ENCODE measurements at places on chromosomes 16 and 17.

DNA sequence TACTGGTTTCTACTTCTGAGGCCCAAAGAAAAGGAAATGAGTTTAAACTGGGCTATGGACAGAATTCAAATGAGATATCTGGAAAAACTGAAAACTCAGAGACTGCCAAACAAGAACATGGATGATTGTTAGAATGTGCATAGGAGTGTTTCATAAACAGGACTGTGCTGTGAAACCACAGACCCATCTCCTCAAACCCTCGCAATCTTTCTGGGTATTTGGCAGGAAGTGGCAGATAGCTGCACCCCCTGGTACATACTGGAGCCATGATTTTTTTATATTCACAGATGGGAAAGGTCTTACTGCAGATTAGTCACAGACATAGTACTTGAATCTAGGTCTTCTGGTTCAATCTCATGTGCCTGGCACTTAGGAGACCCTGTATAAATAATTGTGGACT lies 145.0 kb downstream of the CCDC182 start:
- DNase-seq: peak; percentile 61

DNA sequence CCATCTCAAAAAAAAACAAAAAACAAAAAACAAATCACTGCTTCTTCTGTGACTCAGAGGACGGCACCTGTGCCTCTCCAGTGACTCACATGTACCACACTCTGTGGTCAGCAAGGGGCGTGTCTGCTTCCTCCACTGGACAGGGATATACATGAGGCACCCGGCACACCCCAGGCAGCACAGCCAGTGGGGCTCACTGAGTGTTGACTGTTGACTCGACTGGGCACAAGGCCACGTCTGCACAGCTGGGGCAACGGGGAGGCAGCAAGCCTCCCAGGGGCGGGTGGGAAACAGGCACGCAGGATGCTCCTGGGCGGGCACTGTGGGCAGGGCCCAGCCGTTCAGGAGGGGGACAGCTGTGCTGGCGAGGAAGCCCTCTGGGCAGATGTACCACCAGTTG lies 64.1 kb downstream of the TIMM22 start:
- DNase-seq: peak; percentile 50

DNA sequence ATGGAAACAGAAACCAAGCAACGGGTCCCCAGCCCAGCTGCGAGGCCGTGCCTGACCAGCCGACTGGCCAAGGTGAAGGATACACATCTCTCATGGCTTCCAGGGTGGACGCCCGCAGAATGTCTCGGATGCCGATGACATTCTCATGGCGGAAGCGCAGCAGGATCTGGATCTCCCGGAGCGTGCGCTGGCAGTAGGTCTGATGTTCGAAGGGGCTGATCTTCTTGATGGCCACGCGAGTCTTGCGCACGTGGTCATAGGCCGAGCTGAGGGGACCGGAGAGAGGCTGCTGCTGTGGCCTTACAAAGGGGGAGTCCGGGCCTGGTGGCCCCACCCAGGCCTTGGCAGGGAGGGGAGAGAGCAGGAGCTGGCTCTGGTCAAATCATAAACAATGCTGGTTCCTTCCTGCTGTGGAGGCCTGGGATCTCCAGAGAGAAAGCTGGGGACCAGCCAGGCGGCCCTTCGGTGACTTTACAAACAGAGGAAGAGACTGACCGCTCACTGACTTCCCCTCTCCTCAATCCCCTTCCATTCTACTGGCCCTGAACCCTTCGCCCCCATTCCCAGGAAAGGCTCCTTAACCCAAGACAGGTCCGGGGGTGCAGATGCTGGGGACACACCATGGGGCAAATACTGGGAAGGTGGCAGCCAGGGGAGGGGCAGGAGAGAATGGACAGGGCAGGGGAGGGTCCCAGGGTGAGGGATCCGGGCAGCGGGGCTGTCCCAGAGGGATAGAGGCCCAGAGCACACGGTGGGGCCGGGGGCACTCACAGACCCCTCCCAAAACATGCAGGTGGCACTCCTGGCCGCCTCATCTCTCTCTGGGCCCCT lies 1.1 kb downstream of the MAPK3 start:
- DNase-seq: no peak

DNA sequence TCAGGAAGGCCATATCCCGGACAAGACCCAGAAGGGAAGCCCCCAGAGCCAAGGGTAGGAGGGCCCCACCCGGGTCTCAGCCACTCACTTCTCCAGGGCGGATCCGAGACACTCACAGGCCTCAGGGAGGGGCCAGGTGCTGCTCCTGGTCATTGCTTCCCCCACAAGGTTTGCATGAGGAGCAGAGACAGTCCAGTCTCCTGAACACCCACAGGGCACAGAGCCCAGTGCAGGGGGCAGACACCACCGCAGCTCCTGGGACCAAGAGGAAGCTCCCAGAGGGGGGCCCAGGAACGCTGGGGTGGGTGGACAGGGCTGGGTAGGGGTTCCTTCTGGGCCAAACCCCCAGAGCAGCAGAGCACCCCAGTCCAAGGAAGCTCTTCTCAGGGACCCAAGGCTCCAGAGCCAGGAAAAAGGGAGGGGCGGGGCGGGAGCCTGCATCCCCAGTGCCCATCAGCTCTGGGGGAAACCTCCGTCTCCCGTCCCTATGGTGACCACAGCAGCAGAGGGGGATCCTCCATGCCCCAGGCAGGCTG lies 709 bp upstream of the MRPL28 start:
- no peak for DNase-seq

- no peak for DNase-seq
Measured at GRCh38 chr16:68073902-68074760, 11.0 kb upstream of the NFATC3 start.

Data from CD4-positive, alpha-beta T cell treated with Interleukin-6 for 4 hours (primary cell).